A549 treated with DMSO at 1 μM for 4 hours (cell line): ENCODE measurements at places on chromosomes 5 and 9. TPM values are rescaled to one million over a fixed set of nuclear protein-coding genes. Genes with fewer than 3 reads are reported as not detected.

The ZNF618 gene
- 9.0 to 13.3 TPM (median 11.4 TPM) in 5 replicates for total RNA-seq

The SMU1 gene
- total RNA-seq, result 20.3 to 22.2 TPM (median 22.1 TPM) in 5 replicates

The FAT2 gene
- total RNA-seq, result under 0.01 to 0.02 TPM in 2 of 5 replicates, not detected in the others

The HTR4 gene
- not detected in 5 replicates for total RNA-seq

The IFNA2 gene
- not detected in 5 replicates for total RNA-seq

The LCN15 gene
- total RNA-seq, result not detected in 5 replicates

The EIF4E1B gene
- not detected in 5 replicates for total RNA-seq

The SGCD gene
- 3.7 to 4.9 TPM (median 4.0 TPM) in 5 replicates for total RNA-seq

The NMUR2 gene
- 0.05 to 0.10 TPM (median 0.06 TPM) in 5 replicates for total RNA-seq

The GARIN3 gene
- not detected in 5 replicates for total RNA-seq

The SLC34A1 gene
- 0.04 TPM in 1 of 5 replicates, not detected in the others for total RNA-seq

The NDUFA8 gene
- total RNA-seq, result 96.3 to 108 TPM (median 104 TPM) in 5 replicates

The FOXI1 gene
- total RNA-seq, result not detected in 5 replicates

The LCN1 gene
- not detected in 5 replicates for total RNA-seq

The ZNF474 gene
- total RNA-seq, result 0.14 to 0.48 TPM (median 0.44 TPM) in 5 replicates
